ENCODE measurements at places on chromosomes 3 and 15.

DNA sequence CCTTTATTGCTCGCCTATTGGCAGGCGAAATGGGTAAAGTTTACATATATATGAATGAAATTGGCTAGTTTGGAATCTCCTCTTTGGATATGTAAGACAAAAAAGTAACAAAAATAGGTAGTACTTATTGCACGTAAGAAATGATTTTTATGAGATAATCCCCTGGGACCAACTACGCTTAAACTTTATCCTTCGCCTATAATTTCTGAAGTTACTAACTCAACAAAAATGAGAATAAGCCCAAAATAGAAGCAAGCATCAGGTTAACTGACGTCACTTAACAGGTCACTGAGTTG is 438 bp upstream of the SLC49A4 start:
- DNase-seq, result no peak

DNA sequence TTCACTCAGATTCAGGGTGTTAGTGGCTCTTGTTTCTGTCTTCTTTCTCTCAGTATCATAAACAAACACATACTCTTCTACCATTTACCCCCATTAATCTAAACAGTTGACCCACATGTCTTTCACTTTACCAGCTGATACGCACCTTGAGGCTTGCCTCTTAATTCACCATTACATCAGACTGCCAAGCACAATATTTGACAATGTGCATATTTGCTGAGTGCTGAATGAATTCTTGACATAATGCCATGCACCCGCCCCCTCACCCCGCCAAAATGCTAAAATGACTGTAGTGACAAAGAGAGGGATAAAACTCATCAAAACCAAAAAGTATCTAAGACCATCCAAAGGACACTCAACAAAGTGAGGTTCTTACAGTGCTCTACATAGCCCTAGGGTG is 57.4 kb downstream of the NGLY1 start:
- no peak for DNase-seq

DNA sequence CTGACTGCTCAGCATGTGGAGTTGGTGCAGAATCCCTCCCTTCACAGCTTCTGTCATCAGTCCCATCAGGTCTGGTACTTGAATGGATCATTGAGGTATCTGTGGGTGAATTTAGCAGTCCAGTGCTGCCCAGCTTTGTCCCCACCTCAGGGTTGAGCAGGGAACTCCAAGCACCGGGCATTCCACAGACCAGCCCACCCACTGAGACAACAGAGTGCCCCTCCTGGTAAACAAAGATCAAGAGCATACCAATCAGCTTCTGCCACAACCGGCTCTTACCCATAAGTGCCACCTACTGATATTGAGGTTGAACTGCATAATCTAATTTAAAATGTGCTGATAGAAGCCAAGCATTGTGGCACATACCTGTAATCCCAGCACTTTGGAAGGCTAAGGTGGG is 57.1 kb upstream of the FXR1 start:
- no peak for DNase-seq

GRCh38 chr15:62644889-62645742 is 397.4 kb upstream of the TPM1 start:
- no peak for DNase-seq

DNA sequence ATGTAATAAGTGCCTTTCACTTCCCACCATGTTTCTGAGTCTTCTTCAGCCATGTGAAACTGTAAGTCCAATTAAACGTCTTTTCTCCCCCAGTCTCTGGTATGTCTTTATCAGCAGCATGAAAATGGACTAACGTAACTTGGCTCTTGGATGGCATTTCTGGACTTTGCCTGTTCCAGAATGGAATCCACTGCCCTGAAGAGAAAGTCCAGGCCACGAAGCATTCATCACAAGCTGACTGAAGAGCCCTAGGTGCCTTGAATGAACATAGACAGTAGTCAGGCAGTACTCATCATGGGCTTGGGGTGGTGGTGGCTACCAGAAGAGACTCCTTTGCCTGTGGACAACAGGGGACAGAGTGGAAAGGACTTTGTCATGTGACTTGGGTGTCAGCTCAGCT is 1505.0 kb downstream of the SI start:
- no peak for DNase-seq

DNA sequence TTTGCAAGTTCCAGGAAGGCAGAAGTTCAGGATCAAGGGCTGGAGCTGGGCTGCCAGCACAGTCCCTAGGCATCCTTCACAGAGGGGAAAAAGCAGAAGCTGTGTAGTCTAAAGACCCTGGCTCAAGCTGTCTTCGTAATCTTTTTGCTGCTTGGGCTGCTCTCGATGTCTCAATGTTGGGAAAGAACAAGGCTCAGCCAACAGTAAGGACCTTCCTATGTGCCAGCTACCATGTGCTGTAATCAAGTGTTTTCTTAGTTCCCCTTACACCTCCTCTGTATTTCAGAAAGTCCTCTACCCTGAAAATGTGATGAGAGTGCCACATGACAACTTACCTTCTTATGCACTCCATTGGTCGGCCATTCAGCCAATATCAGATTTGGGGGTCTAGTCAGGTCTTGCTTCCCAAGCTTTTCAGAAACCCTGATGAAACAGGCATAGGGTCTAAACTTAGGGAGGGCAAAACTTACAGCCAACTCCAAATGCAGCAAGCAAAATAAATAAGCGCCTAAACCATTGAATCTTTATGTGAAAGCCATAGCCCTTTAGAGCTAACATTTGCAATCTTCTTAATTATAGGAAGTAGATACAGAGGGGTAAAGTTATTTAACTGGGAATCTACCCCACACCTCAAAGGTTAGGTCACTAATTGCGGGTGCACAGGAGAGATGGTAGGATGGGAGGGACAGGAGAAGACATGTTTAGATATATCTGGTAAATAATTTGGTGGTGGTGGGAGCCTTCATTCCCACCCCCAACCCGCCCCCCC is 1.2 kb upstream of the EDEM1 start:
- no peak for DNase-seq

DNA sequence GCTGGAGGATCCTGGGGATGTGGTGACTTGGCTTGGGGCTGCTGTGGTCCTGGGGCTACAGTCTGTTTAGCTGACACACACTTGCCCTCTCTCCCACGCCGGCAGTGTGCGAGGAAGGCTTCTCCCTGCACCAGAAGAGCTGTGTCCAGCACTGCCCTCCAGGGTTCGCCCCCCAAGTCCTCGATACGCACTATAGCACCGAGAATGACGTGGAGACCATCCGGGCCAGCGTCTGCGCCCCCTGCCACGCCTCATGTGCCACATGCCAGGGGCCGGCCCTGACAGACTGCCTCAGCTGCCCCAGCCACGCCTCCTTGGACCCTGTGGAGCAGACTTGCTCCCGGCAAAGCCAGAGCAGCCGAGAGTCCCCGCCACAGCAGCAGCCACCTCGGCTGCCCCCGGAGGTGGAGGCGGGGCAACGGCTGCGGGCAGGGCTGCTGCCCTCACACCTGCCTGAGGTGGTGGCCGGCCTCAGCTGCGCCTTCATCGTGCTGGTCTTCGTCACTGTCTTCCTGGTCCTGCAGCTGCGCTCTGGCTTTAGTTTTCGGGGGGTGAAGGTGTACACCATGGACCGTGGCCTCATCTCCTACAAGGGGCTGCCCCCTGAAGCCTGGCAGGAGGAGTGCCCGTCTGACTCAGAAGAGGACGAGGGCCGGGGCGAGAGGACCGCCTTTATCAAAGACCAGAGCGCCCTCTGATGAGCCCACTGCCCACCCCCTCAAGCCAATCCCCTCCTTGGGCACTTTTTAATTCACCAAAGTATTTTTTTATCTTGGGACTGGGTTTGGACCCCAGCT is 2.9 kb upstream of the FES start:
- DNase-seq, result no peak

GRCh38 chr15:80579611-80580010 is 115.5 kb upstream of the ABHD17C start:
- DNase-seq, result no peak

DNA sequence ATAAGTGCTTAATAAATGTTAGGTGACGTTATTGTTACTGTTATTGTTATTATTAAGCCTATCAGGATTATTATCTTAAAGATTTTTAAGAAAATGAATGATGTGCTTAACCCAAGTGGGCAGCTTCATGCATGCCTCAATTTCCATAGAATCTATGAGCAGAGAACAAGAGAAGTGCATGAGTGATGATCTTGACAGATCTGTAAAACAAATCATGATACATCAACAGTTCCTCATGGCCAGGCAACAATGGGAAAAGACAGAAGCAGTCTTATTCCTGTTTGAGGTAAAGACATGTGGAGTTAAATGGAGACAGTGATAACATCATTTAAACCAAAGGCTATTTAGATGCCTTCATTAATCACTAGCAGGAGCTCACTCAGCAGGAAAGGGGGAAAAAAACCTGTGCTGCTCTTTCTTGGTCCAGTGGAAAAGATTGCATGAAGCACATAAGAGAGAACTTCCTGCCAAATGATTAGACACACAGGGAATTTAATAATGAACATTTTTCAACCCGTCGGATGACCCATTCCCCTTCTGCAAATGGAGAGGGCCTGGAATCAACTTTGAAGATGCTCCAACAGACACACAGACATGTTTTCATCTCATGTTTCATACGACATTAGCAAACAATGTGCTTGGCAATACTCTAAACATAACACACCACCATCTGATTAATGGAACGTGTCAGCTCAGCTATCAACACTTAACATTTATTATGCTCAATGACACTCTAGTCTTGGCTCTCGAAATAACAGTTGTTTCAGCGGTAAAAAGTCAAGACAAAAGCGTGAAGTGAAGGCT is 212.2 kb upstream of the LRRN1 start:
- no peak for DNase-seq

GRCh38 chr3:43243590-43244587 is 42.5 kb upstream of the SNRK start:
- DNase-seq, result no peak

DNA sequence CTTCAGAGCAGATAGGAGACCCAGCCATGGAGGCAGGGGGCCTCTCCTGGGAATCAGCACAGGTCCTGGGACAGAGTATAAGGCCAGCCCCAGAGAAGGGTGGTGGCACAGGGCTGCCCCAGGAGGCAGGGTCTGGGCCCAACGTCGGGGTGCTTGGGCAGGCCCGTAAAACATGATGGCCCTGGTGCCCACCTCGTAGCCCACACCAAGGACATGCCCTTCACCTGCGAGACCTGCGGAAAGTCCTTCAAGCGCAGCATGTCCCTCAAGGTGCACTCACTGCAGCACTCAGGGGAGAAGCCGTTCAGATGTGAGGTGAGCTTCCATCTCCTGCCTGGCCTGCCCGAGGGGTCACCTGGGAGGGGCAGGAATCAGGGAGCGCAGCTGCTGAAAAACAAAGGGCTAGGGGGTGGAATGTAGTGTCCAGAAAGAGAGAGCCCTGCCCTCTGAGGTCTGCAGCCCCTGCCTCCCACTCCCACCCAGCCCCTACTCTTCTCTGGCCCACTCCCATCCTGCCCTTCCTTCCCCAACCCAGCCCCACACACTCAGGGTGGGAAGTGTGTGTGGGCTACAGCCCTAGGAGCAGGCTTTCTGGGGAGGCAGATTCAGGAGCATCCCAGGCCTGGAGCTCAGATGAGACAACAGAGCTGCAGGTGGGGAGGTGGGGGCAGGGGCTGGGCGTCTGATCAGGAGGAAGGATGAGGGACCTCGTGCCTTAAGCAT is 9.5 kb downstream of the ZBTB47 start:
- no peak for DNase-seq

DNA sequence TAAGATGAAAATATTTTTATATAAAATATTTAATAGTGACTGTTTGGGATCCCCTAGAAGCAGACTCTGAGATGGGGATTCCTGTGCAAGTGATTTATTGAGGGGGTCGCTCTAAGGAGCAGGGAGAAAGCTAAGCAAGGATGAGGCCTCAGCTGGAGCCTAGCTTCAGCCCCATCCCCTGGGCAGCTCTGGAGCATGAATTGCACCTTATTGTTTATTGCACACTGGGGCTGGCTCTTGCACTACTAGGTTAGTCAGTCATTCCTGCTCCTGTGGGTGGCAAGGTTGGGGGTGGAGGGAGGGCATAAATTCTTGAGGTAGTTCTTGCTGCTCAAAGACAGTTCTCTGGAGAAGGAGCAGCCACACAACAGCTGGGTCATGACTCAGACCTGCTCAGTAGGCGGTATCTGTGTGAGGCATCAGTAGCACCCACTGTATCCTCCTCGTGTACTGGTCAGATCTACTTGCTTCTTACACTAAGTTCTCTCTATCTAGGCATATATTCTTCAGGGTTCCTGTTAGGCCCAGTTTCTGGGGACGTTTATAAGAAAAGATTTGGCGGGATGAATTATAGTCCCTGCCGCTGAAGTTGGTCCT is 27.2 kb upstream of the TNFSF10 start:
- DNase-seq, result peak; percentile 29

DNA sequence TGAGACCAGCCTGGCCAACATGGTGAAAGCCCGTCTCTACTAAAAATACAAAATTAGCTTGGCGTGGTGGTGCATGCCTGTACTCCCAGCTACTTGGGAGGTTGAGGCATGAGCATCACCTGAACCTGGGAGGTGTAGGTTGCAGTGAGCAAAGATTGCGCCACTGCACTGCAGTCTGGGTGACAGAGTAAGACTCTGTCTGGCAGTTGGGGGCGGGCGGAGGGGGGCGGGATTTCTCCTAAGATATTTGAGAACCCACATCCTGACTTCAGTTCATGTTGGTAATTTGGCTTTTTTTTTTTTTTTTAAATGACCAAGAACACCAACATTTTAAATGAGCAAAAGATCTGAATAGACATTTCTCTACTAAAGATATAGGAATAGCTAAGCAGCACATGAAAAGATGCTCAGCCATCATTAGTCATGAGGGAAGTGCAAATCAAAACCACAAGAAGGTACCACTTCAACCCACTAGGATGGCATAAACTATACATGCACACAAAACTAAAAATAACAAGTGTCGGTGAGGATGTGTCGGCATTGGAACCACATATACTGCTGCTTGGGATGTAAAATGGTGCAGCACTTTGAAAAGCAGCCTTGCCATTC is 75.6 kb upstream of the LMOD3 start:
- no peak for DNase-seq

GRCh38 chr3:20924646-20925385 is 738.8 kb upstream of the SGO1 start:
- DNase-seq, result no peak

DNA sequence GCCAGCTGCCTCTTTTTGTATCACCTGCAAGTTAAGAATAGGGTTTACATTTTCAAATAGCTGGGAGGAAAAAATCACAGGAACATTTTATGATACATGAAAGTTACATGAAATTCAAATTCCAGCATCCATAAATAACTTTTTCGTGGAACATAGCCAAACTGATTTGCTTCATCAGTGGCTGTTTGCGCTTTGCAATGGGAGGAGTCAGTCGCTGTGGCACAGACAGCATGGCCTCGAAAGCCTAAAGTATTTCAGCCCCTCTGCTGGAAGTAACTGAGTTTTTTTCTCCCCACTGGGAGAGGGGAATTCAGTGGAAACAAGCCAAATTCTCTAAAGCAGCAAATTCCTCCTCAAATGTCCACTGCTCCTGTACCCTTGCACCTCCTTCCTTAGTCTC is 271.9 kb downstream of the SUCLG2 start:
- DNase-seq, result no peak

- no peak for DNase-seq
Measured at GRCh38 chr15:42079401-42079908, 14.9 kb downstream of the PLA2G4D start.

GRCh38 chr3:65751123-65751700 is 287.5 kb downstream of the MAGI1 start:
- DNase-seq, result no peak

Measured in LoVo (cell line).